ENCODE measurements at places on chromosomes 7 and 10.

- no peak for DNase-seq
Observed at GRCh38 chr10:100509241-100509840, 10.3 kb downstream of the SEC31B start.

GRCh38 chr7:148967032-148967372 lies 61.3 kb downstream of the PDIA4 start:
- DNase-seq = no peak

DNA sequence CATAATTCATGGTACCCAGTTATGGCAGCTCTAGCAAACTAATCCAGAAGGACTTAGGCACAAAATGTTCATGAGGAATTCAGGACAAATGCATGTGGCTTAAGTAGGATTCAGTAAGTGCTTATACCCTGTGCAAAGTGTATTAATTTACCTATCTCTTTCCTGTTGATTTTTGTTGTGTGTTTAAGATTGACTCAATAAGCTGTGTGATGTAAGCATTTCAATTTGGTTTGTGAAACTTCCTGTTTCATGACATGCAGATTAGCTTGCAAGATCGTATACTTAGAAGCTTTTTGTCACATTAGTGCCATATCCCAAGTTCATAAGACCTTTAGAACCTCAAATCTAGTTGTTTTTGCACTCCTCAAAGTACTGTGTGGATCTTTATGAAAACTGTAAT lies 416.7 kb downstream of the ARL4A start:
- DNase-seq = no peak

DNA sequence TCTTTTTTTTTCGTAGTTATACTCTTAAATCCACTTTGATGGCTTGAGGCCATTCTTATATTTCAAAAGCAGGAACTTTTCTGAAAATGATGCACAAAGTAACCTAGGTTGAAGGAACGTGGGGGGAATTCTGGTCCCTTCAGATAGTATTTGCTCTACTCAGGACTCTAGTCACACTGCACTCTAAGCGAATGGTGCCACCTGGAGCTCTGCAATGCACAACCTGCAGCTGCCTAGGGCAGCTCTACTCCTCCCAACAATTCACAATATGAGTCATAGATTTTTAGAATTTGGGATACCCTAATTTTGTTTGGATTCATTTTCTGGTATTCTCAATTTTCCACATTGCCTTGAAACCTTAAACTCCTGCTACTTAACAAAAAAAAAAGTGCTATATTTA lies 17.3 kb downstream of the SYPL1 start:
- DNase-seq = no peak

DNA sequence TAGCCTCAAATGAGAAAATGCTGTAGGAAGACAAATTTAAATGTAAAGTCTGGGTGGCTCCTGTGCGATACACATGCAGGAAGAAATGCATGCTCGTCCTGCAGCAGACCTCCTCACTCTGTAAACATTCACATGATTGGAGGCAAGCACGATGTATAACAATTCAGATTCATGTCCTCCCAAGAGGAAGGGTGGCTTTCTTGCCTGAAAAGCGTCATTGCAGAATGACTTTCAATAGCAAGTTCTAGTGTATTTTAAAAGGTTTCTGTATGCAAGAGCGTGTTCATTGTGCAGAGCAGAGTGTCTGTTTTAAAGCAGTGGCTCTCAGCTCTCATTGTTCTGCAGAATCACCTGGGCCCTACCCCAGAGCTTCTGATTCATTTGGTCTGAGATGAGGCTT lies 170.3 kb upstream of the CELF2 start:
- no peak for DNase-seq

DNA sequence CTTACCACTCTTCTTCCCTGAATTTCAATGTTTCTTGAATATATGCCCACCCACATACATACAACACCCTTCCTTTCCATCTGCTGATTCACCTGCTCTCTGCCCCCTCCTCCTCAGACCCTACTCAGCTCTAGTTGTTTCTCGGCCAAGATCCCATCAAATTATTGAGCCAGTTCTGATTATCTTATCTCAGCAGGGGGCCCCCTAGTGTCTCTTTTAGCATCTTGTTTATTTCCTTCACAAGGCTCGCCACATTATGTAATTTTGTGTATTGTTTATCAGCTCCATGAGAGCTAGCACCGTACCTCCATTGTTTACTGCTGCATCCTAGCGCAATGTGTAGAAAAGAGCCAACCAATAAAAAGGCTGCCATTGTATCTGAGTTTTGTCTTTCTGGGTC lies 71.9 kb downstream of the FAM13C start:
- DNase-seq = no peak

GRCh38 chr7:604001-604883 lies 84.6 kb upstream of the PDGFA start:
- no peak for DNase-seq

DNA sequence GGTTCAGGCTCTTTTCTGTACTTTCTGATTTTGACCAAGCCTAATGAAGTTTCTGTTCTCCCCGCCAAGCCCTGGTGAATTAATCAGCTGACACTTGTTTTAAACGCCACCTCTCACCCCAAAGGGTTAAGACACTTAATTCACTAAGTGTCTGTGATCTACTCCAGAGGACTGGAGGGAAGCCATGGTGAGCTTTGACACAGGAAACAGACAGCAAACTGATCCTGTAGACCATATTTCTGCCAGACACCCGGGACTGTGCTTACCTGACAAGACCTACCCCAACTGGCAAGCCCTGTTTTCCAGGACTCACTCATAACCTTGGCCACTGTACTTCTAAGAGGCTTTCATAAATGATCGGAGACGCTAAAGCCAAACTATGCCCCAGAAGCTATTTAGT lies 126.0 kb downstream of the STRA8 start:
- no peak for DNase-seq

GRCh38 chr10:3805791-3806461 lies 20.9 kb upstream of the KLF6 start:
- peak; percentile 42 for DNase-seq

GRCh38 chr10:107054469-107055156 lies 109.9 kb downstream of the SORCS1 start:
- no peak for DNase-seq

- DNase-seq = no peak
Observed at GRCh38 chr10:131290781-131291180, 20.7 kb downstream of the TCERG1L start.

- DNase-seq = no peak
Observed at GRCh38 chr7:80542398-80542797, 30.5 kb upstream of the GNAT3 start.

GRCh38 chr10:72834183-72834825 lies 59.2 kb upstream of the OIT3 start:
- peak; percentile 43 for DNase-seq

DNA sequence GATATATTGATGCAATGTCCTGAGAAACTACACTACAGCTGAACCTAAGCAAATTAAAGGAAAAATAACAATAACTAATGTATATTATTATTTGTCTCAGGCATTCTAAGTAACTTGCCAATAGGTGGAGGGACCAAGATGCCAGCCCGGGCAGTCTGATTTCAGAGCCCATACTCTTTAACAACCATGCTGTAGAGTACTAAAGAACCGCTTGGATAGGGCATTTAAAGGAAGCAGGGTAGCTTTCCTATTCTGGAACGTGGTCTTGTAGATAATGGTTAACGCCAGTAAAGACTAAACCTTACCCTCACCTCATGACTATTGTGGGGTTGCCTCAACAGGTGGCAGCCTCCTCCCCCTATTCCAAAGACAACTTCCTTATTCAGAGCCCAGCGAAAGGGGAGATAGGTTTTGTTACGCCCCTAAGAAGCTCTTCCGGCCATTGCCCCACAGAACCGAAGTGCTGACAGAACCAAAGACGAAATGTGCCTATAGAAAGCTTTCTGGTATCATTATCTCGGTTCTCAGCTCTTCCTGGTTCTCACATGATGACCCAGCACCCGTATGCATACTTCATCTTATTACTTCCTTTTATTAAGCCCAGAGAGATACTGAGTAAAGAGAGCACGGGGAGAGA lies 707 bp upstream of the C1GALT1 start:
- DNase-seq = peak; percentile 21

DNA sequence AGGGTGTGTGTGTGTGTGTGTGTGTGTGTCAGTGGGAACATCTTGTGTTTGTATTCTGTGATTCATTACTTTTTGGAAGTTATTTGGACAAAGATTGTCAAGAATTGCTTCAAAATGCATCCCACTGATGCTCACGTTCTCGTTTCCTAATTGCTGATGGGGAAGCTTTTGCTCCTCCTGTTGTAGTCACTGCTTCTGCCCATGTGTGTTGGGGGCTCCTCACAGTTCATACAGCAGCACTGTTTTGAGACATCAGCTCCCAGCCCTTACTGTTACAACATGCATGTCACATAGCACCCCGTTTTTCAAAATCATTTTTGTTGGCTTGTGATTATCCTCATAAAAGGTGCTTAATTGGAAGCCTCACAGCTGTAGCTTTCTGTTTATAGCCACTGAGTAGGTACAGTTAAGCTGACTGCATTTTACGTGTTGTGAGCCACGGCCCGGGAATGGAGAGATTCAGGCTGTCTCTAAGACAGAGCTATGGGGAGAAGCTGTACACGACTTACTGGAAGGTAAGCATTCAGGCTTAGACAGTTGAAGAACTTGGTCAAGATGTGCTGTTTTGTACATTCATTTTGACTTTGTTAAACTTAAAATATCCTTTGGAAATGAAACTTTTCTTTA lies 87.4 kb downstream of the BICC1 start:
- DNase-seq = no peak

DNA sequence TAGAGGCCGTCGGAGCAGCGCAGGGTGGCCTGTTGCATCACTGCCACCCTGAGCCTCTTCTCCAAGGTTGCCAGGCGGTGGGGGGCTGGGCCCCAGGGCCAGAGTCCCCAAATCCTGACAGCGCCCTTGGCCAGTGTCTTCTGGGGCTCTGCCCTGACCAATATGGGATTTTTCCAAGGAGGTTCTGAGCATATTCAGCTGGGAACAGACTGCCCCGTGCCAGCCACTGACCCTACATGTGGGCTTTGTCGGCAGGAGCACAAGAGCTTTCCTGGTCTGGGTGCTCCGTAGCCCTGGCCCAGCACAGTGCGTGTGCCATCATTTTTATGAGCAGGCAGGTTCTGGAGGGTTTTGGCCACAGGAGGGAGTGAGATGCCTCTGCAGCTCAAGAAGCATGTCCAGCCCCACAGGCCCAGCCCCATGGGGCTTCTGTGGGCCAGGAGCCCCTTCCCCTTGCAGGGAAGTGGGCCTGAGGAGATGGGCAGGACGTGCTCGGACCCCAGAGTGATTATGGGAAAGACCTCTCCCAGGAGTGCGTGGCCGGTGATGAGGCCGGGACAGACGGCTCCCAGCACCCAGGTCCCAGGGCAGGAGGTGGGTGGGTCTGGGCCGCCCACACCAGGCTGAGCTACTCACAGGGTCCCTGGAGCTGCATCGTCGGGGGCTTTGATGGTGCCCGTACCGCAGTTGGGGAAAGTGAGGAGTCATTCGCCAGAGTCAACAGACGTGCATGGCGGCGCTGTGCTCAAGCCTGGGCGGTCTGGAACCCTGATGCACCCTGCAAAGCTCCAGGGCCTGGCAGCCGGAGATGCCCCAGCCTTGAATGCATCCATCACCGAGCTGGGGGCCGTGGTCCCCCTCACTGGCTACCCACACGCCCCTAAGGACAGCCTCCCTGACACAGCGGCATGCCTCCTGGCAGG lies 66.6 kb downstream of the PWWP2B start:
- no peak for DNase-seq

DNA sequence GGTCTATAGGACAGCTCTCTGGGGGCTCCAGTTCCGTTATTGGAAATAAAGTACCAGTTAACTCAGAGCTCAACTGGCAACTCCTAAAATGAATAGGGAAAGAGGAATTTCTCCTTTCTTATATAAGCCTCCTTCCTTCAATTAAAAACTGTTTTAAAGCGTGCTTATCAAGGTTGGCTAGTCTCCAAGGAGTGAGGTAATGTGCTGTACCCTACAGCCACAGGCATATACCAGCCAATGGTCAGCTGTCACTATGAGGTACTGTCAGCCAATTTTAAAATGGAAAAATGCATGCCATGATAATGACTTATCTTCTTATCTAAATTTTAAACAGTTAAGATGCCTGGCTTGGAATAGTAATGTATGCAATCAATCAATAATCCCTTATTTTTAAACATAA lies 76.2 kb downstream of the PLCE1 start:
- DNase-seq = no peak

DNA sequence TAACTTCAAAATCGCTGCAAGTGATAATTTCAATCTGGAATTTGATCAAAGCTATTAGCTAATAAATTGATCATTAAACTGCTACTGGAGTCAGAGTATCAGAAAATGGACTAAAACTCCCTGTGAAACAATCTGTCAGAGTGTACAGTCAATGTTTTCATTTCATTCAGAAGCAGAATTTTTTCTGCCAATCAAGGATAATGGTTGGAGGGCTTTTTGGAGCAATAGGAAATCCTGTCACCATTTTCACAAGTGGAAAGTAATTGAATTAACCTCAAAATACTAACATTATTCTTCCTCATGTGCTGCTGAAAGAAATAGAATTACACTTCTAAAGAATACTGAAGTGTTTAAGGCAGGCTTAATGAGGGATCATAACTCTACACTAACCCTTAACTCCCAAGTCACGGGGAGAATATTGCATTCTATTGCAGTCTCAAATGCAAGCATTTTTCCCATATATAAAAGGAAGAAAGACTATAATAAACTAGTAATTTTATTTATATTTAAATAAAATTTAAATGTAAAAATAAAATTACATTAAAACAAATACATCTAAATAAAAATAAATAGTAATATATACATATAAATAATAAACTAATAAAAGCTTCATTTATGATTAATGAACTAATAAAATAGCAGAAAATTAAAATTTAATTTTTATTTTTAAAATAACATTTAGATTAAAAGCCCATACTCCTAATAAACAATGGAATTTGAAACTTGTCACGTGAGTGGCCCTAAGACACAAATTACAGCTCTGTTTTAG lies 67.1 kb downstream of the SEMA3E start:
- DNase-seq = no peak

DNA sequence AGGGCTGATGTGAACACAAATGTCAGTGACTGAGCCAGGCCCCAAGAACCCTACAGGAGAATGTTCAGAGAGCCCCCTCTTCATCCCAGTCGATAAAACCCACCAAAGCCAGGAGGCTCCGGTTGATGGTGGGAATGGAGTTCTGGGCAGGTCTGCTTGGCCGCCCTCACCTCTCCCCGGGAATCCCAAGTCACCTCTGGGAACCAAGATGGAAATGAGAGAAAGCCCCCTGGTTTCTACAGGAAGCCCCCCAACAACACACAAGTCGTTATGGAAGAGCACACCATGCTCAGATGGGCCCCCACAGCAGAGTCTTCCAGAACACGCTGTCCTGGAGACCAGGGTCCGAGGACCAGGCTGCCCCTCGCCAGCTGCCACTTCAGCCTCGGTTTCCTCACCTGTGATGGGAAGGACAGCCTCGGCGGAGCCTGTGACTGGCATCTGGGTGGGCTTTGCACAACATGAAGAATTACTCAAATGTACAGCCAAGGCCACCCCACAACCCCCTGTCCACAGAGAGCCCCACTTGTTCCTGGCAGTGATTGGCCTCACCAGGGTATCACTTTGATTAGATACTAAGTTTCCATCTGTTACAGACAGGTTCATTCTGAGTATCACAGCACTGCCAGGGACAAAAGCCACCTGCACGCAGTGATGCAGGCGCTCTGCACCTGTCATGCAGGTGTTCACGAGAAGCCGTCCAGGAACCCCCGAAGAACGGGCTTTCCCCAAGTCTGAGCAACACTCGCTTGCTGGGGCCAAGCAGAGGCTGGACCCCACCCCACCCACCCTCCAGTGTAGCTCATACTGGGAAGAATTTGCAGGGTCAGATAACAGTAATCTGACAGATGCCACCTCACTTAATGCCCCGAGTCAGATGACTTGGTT lies 57.6 kb downstream of the MKI67 start:
- DNase-seq = no peak

All from NCI-H1436 (cell line).